Calu3 (cell line): ENCODE measurements at places on chromosomes 5 and 9. TPM values are rescaled to one million over a fixed set of nuclear protein-coding genes. Genes with fewer than 3 reads are reported as not detected.

DNA sequence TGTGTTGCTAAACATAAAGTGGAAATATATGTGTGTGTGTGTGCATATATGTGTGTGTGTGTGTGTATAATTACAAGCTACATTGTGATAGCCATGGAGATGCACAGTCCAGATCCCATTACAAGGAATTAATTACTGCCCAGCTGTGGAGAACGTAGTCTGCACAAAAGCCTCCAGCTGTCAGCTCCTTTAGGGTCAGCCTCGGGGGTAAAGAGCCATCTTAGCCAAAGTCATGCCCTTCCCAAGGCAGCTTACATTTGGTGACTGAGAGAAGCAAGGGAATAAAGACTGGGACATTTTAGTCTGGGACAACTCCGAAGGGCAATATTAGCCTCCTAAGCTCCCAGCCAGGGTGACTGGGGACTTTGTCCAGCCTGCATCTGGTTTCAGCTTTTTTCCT is 21.9 kb upstream of the FOCAD start:
- DNase-seq, result no peak

GRCh38 chr5:80266566-80266965 is 10.7 kb upstream of the SERINC5 start:
- no peak for DNase-seq

DNA sequence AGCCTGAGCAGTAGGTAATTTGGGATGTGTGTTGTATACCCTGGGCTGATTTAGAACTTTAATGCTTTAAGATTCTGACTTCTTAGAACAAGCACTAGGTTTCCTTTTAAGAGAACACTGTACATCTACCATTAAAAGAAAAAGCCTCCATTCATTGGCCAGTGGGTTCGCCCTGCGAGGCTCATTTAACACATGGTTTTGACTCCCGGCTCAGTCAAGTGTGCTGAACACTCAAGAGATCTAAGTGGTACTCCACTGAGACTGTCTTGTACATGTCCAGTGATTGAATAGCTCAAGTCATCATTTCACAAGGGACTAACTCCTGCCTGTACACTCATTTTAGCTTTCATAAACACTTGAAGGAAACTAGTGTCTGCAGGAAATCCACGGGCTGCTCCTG is 3.9 kb downstream of the FUBP3 start:
- DNase-seq, result no peak

- no peak for DNase-seq
Observed at GRCh38 chr5:92460505-92460904, 1077.4 kb upstream of the ARRDC3 start.

DNA sequence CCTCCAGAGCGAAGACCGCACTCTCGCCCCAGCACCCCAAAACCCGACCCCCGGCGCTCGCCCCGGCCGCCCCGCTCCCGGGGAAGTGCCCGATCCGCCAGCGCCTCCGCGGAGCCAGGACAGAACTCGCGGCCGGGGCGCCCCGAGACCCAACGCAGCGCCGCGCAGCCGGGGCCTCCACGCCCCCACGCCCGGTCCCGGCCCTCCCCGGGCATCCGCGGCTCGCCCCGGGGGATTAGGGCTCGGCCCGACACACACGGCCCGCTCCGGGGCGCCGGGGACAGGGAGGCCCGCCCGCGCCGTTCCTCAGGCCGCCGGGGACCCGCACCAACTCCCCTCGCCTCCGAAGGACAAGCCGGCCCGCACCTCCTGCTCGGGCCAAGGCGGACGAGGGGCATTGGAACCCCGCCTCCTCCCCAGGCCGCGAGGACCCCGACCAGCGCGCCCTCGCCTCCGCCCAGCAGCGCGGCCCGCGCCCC is 544 bp downstream of the FNBP1 start:
- DNase-seq, result no peak

DNA sequence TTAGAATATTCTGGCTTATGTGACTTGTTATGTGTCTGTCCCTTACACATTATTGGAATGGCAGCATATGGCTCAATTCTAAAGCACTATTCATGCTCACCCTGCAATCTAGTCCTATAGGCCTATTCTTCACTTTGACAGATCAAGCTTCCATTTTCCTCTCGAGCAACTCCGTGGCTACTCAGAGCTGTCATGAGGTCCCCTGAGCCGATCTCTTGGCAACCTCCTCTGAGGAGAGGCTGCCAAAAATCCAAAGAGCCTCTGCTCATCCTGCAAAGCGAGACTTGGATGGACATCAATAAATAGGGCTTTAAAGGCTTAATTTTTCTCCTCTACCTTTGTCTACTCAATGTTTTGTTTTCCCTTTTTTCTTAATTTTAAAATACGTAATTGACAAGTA is 163.8 kb downstream of the GABRB2 start:
- DNase-seq, result no peak

- no peak for DNase-seq
Observed at GRCh38 chr5:91281401-91281800, 101.7 kb downstream of the ARRDC3 start.

DNA sequence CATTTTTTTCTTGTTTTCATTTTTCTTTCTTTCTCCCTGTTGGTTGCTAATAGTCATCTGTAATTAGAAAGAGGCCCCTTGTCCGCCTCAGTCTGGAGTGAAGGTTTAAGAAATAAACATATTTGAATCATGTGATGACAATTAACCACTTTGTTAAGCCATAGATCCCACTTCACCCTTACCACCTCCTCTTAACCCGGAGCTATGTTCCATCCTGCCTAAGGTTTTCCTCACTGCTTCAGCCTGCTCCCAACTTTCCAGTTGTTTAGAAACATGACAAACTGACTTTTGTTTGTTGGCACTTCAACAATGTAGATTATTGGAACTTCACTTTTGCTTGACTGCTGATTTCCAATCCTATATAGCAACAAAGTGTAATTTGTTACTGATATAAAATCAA is 37.4 kb upstream of the SSBP2 start:
- DNase-seq, result no peak

DNA sequence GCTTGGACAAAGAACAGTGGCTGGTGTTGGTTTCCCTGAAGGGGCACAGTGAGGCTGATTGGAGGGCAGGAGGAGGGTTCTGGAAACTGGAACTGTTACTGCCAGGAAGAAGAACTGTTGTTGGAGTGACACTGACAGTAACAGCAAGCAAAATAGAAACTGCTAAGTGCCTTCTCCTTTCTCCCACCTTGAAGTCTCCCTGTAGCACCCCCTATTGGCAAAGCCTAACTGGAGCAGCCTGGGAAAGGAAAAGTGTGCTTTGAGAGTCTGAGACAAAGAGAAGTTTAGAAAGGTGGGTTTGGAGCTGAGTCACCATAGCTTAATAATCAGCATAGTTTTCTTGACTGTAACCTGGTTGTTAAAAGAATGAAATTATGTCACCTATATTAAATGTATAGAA is 2.5 kb upstream of the TMEM174 start:
- no peak for DNase-seq

DNA sequence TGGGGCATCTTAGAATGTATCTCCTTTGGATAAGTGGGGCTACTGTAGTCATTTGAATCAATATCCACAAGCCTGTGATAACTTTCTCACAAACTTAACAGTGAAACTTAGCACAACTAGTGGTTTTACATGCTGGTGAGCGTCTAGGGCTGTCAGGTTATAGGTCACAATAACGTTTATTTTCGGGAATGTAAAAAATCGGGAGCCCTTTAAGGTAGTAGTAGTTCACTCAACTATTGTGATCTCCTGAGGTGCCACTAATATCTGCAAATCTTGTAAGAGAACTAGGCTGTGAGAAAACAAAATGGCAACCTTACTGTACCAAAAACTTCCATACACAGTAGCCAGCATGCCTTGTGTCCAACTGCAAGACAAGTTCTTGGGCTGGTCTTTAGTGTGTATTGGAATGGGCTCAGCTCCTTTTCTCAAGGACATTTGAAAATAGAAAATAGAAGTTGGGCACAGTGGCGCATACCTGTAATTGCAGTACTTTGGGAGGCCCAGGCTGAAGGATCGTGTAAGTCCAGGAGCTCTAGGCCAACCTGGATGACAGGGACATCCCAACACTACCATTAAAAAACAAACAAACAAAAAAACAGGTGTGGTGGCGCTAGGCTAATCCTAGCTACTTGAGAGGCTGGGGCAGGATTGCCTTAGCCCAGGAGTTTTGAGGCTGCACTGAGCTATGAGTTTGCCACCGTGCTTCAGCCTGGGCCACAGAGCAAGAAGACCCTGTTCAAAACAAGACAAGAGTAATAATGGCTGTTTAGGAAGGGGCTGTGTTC is 5.2 kb upstream of the PKN3 start:
- DNase-seq, result no peak

- no peak for DNase-seq
Observed at GRCh38 chr5:126508251-126508961, 85.2 kb downstream of the GRAMD2B start.

DNA sequence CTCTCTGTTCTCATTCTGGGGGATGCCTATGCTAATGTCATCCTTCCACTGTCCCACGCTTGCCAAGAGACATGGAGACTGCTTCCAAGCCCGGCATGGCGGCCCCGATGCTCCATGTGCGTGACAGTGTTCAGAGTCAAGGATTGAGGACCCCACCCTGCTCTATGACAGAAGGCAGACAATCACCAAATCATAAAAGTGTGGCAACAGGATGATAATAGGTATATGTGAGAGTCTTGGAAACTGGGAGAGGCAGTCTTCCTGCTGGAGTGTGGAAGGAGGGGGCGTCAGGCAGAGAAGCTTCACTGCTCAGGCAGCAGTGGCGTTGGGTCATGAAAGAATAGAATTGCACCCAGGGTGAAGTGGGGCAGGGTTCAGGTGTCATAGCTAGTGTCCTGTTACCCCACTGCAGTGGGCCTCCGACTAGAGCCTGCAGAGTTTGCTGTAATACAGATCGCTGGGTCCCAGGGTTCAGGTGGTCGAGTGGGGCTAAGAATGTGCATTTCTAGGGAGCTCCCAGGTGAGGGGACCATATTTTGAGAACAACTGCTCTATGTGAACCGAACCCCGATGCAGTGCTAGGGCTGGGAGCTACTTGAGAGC is 12.5 kb upstream of the GADD45G start:
- DNase-seq, result no peak

DNA sequence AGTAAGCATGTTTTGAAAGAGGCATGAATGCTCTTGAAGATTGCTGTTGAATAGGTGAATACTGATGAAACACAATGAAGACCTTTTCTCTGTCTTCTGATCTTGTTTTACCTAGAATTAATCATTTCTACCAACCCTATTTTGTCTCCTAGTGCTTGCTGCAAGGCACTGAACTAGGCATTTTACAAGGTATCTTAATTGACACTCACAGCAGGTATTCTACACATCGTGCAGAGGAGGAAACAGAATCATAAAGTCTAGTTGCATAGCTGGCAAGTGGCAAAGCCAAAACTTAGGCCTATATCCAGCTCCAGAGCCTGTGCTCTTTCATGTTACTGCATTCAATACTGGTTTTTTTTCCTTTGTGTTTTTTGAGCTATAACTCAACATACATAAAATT is 50.7 kb downstream of the CTNNA1 start:
- no peak for DNase-seq

- no peak for DNase-seq
Observed at GRCh38 chr5:133556551-133556950, 55.8 kb downstream of the FSTL4 start.

GRCh38 chr5:81209869-81210493 is 23.1 kb upstream of the CKMT2 start:
- no peak for DNase-seq

DNA sequence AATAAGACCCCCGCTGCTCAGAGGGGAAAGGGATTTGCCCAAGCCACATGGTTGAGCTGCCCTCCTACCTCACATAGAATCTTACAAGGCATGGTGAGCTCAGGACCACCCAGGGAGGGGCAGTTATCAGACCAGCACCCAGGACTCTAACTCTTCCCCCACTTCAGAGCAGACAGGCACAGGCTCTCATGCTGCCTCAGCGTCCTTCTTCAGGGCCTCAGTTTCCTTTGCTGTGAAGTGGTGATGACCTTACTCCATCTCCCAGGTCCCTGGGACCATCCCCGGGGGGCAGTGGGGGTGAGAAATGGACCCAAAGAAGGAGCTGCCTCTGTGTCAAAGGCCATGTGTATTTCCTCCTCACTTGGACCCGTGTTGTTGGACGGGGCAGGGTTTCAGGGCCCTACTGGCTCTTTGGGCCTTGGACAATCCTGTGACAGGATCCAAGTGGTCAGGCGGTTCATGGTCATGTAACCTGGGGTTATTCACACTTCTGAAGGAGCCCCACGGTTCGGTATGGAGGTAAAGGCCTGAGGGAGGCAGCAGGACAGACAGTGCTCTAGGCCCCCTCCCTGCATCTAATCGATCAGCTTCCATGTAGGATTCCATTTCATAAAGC is 31.7 kb upstream of the CSF1R start:
- no peak for DNase-seq

DNA sequence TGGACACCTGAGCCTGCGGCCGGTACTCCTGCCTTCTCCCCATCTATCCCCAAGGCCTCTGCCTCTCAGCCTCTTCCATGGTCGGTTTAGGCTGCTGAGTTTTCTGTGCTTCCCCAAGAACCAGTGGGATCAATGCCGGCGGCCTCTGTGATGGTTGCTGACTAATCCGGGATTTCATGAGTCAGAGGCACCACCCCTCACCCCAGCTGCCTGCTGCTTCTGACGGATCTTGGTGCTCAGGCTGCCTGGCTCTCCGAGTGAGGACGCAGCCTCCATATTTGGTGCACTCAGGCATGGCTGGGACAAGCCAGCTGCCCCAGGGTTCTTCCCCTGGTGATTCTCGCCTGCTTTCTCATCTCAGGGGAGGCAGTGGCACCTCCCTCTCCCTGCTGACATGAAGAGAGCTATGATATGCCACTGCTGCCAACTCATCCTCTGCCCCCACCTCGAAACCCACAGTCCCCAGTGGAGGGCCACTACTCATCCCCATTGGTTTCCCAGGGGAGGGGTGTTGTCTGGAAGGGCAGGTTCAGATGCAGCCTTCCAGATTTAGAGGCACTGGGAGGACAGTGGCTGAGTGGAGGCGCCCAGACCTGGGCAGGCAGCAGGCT is 3.3 kb upstream of the MAN1B1 start:
- peak; percentile 81 for DNase-seq

DNA sequence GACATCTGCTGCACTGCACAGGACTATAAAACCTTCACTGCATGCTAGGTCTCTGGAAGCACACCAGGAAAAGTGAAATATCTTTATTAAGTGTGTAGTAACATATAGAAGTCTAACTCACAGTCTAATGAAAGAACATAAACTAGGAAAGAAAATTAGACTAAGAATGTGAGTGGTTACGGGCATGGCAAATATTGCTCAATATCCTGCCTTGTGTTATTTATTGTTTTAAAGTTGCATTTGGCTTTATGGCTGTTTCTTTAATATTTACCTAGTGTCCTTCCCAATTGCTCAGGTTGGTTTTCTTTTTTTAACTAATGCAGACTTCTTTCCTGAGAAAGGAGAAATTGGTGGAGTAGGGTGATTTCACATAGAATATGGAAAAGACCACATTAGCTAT is 342.4 kb downstream of the KIAA0825 start:
- DNase-seq, result no peak

Gene GTF2H2
- total RNA-seq, result 21.9 and 23.2 TPM in 2 replicates

Gene FOXD4L5
- total RNA-seq, result 0.59 and 0.68 TPM in 2 replicates

Gene DMGDH
- total RNA-seq, result 1.1 and 1.3 TPM in 2 replicates

Gene TLN1
- 91.1 and 98.7 TPM in 2 replicates for total RNA-seq

Gene ERCC8
- total RNA-seq, result 17.2 and 19.7 TPM in 2 replicates

Gene FRMD3
- total RNA-seq, result 0.38 and 0.93 TPM in 2 replicates

Gene SLC34A1
- total RNA-seq, result 0.19 and 0.64 TPM in 2 replicates

Gene CDC20B
- not detected in 2 replicates for total RNA-seq

Gene TJP2
- 139 and 160 TPM in 2 replicates for total RNA-seq

Gene RNF183
- total RNA-seq, result 0.76 and 1.5 TPM in 2 replicates

Gene RUSC2
- 8.6 and 10.5 TPM in 2 replicates for total RNA-seq

Gene PTPRD
- 0.37 and 1.8 TPM in 2 replicates for total RNA-seq
